A673 (cell line): ENCODE measurements at places on chromosomes 13 and 19. TPM values are rescaled to one million over a fixed set of nuclear protein-coding genes. Genes with fewer than 3 reads are reported as not detected.

MEDAG gene
- not detected in 2 replicates for total RNA-seq

GRCh38 chr13:20828539-20829364 is 55.0 kb upstream of the EEF1AKMT1 start:
- peak; percentile 85 for DNase-seq

DNA sequence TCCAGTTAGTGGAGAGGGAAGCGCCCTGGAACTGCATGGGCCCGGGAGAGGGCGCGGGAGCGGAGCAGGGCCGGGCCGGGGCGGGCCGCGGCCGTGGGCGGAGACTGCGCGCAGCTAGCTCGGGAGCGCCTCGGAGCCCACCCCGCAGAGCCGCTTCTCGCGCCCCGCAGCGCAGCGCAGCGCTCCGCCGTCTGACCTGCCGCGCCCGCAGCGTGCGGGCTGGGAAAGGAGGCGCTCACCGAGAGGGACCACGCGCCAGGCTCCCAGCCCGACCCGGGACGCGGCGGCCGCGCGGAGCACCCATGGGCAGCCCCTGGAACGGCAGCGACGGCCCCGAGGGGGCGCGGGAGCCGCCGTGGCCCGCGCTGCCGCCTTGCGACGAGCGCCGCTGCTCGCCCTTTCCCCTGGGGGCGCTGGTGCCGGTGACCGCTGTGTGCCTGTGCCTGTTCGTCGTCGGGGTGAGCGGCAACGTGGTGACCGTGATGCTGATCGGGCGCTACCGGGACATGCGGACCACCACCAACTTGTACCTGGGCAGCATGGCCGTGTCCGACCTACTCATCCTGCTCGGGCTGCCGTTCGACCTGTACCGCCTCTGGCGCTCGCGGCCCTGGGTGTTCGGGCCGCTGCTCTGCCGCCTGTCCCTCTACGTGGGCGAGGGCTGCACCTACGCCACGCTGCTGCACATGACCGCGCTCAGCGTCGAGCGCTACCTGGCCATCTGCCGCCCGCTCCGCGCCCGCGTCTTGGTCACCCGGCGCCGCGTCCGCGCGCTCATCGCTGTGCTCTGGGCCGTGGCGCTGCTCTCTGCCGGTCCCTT is at the start of gene MLNR:
Gene MLNR (plus strand): TSS at position 303 of the 820 bp plus-strand sequence. CDS start 0 bp downstream, at position 303.
- peak; percentile 56 for DNase-seq

DNA sequence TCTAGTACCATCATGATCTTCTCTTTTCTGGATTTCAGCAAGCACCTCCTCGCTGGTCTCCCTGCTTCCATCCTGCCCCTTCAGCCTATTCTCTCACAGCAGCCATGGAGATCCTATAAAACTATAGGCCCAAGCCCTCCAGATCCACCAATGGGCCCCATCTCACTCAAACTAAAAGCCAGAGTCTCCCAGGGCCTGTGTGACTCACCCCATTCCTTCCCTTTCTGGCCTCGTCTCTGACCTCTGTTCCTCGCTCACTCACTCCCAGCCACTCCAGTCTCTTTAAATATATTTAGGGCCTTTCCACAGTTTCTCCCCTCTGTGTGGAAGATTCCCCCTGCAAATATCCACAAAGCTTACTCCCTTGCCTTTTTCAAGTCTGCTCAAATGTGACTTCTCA is 89.7 kb downstream of the HSPH1 start:
- DNase-seq, result no peak

- DNase-seq, result no peak
These were observed 2.3 kb downstream of the PPP1R15A start for GRCh38 chr19:48874303-48875135.

DNA sequence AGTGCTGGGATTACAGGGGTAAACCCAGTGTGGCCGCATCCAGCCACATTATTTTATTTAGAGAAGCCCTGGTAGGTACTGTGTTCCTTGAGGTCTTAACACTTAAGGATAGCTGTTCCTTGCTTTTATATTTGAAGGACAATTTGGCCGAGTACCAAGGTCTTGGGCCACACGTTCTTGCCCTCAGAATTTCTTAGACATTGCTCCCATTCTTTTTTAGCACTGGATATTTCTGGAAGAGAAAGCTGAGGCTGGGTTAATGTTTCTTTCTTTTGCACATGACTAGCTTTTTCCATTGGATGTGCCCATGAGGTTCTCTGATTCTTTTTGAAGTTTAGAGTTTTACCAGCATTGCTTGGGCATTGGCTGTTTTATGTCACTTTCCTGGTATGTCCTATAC is 5.5 kb upstream of the RNF113B start:
- DNase-seq, result no peak

CEACAM4 gene
- total RNA-seq, result not detected in 2 replicates

RAB20 gene
- 0.88 and 1.2 TPM in 2 replicates for total RNA-seq

GRCh38 chr19:10603084-10603872 is 16.2 kb upstream of the AP1M2 start:
- peak; percentile 65 for DNase-seq

ZNF600 gene
- 1.5 and 1.8 TPM in 2 replicates for total RNA-seq

DNA sequence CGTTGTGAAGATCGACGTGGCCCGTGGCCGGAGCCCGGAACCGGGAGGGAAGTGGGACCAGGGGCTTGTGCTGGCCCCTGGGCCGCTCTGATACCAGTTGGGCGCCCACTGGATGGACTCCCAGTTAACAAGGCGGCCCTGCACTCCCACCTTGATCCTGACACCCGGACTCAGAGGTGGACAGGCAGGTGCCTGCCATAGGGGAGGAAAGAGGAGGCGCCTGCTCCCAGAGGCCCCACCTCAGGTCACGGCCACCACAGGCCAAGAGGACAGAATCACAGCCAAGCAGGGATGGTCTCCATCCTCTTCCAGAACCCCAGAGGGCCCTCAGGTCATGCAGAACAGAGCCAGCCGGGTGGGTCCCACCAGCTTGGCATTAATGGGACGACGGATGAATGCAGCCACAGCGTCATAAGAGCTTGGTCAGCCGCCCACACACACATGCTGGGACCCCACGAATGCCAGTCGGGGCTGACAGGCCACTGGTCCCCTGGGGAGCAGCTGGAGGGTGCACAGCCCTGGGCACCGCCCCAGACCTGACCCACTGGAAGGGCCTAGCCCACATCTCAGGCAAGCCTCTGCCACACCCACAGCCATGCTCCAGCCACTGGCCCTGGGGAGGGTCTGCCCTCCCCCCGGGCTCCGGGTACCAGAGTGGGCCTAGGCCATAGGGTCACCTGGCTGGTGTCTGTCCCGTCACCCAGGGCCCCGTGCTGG is 9.6 kb upstream of the KLF16 start:
- DNase-seq, result no peak

DNA sequence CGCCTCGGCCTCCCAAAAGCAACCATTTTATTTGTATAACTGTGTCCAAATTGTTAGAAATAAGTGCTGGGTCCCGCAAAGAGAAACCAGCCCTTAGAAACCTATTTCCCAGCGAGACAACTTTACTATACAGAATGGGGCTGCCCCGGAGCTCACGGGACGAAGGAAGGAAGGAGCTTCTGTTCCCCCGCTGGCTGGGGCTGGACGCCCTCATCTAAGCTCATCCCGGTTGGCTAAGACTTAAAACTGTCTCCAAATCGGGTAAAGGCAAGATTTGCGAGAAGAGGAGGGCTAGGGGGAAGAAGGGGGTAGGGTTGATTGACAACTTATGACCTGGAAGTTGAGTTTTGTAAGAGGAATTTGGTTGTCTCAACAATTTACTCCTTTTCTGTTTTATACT is 12.3 kb upstream of the BSG start:
- no peak for DNase-seq

DNA sequence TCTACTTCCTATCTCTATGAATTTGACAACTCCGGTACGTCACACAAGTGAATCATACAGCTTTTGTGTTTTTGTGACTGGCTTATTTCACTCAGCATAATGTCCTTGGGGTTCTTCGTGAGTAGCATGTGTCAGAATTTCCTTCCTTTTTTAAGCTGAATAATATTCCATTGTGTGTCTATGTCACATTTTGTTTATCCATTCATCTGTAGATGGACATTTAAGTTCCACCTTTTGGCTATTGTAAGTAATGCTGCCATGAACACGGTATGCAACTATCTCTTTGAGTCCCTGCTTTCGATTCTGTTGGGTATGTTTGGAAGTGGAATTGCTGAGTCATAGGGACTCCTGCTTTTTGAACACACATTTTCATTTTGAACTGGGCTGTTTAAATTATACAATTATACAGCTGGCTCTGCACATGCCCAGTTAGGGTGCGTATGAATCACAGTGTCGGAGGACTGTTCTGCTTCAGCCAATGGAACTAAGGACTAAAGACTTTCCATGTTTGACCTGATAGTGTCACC is 43.0 kb upstream of the C13orf42 start:
- peak; percentile 29 for DNase-seq

TGDS gene
- total RNA-seq, result 8.0 and 9.0 TPM in 2 replicates

NCAN gene
- total RNA-seq, result not detected in 2 replicates

- no peak for DNase-seq
These were observed 53.0 kb upstream of the TPM4 start for GRCh38 chr19:16023146-16023915.

DNA sequence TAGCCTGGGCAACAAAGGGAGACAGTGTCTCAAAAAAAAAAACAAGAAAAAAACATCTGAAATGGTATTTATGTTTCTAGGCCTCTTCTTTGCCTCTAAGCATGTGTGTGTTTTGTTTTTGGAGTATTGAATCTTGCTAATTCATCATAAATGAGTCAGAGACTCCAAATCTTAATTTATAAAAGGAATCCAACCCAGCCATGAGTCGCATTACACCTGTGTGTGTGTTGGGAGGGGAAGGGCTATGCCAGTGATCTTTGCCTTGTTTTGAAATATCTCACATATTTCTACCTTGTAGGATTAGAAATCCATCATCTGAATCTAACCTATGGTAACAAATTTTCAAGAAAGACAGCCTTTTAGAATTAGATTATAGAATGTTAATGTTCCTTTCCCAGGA is 4.0 kb downstream of the ZNF331 start:
- no peak for DNase-seq

PLK5 gene
- total RNA-seq, result not detected in 2 replicates

- DNase-seq, result no peak
These were observed 114.4 kb downstream of the ZDHHC20 start for GRCh38 chr13:21344662-21345176.

DNA sequence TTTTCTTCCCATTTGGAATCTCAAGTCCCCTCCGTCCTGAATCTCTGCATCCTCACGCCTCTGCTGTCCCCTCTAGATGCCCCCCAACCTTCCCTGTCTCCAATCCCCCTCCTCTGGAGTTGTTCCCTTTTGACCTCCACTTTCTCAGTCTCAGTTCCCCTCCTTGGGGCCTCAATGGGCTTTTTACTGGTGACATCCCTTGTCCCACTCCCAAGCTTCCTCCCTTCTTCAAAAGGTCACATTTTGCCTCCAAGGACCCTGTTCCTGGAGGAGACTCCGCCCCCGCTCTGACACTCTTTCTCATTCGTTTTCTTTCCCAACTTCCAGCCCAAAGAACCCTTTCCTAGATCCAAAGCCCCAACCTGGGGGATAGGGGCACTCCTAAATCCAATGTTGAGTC is 1.0 kb downstream of the AP2S1 start:
- peak; percentile 33 for DNase-seq

CPT1C gene
- total RNA-seq, result 23.3 and 30.0 TPM in 2 replicates

GRCh38 chr13:42638886-42639285 is 64.9 kb downstream of the TNFSF11 start:
- DNase-seq, result no peak
